ENCODE measurements at places on chromosomes 3 and 15.
A peak's percentile ranks its signal among the peaks of the same experiment; 100 is the strongest.

DNA sequence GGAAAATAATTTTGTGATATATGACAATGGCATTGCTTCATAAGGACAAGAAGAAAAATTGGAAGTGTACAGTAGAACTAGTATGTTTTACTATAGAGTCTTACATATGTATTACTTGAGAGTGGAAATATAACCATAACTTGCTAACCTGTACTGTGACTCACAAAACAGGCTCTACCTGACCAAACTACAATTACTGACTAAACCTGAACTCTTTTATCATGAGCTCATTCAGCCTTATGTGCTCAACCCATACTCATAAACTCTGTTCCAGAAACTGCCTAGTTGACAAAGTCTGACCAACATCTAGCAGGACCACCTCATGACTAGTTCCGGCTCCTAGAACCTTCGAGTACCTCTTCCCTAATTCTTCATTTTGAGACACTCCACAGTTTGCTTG, 6.3 kb downstream of the CDIN1 start:
- DNase-seq = no peak

DNA sequence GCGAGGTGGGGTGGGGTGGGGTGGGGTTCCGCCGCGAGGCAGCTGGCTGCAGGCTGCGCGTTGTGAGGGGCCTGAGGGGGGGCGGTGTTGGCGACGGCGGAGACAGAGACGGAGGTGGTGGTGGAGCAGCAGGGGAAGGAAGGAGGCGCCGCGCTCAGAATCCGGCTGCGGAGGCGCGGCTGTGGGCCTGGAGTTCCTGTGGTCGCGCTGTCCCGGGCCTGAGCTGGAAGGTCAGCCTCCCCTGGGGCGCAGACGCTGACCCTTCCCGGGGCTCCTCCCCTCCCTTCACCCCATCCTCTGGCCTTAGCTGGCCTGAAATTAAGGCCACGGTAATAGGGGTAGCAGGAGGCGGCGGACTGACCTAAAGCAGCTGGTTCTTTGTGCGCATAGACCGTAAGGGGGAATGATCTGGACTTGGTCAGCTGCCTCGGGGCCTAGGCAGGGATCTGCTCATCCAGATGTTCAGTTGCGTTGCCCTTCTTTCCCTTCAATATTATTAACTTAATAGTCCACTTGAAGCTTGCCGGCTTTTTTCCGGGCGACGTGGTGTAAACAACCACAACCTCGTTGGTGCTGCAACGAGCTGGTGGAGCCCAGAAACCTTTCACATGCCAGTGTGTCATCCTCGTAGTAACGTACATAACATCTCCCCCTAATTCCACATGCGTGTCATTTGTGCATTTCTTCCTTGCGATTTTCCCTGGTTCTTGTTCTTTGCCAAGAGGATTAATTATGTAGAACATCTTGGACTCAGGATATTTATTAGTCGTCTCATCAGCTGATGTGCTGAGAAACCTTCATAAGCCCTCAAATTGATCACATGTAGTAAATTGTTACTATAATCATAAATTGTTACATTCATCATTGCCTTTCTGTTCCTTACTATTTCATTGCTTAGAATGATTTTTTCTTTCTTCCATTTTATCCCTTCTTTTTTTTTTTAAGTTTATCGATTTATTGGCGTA, 626 bp downstream of the SEC62 start:
- DNase-seq = peak; percentile 31

DNA sequence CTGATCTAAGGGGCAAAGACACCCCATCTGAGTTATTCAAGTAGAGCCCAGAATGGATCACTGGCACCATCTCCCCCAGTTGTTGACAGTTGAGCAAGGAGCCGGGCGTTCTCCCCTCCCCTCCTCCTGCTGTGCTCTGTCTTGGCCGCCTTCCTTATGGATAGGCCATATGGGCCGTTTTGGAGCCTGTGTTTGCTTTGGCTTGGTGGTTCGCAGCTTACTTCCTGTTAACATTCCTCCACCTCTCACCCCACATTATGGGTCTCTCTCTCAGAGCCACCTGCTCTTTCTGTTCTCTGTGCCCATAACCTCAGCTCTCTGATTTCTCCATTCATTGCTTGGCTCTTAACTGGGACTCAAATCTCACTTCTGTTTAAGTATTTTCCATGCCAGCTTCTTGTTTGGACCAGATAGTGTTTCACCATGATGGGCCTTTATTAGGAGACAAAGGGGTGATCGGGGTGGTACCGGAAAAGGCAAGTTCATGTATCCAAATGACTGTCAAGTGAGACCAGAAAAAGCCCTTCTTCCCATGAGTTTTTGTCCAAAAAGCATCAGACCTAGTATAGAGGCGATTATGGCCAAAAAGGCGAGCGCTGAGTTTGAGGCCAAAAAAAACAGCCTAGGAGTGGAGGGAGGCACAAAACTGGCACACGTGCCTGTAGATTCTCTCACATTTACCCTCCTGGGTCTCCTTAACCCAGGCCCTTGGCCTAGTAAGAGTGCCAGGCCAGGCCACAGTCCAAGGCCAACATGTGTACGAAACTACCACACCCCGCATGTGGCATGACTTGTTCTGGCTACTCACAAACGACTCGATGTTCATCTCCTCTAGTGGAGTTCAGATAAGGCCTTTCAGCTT, 62.6 kb downstream of the DUT start:
- DNase-seq = no peak

DNA sequence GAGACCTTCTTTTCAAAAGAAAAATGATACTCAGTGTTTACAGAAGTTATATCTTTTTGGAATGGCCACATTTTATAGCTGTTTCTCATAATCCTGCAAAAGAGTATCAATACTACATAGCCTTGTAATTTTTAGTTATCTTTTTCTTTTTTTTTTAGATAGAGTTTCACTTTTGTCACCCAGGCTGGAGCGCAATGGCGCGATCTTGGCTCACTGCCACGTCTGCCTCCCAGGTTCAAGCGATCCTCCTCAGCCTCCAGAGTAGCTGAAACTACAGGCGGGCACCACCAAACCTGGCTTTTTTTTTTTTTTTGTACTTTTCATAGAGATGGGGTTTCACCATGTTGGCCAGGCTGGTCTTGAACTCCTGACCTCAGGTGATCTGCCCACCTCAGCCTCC, 53.6 kb downstream of the ANKRD28 start:
- no peak for DNase-seq

DNA sequence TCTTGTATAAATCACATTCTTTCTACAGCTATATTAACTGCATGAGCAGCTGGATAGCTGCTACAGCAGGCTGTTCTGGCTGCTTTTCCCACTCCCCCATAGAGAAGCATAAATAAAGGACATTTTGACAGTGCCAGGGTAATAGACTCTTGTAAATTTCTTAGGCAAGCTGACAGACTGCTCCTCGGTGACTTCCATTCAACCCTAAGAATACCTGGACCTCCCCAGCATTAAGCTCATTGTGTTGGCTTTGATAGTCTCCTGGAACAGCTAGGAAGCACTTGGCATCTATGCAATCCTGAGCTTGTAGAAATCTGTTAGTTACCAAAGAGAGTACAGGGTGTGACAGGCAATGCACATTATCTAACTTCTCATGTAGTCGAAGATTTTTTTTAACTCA, 475.4 kb downstream of the AGBL1 start:
- no peak for DNase-seq

DNA sequence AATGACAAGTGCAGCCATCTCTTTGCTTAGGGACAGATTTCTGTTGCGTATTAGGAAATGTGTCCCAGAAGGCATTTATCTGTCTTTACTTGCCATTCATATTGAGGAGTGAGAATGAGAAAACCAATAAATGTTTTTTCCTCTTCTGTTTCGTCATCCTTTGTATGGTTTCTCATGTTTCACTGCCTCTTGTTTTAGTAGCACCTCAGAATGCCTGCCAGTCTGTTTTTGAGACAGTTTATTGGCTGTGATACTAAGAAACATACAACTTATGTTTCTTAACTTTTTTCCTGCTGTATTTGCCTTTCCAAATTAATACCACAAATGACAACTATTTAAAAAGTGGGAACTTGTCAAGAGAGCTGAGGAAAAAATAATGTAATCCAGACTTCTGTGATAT, 390.2 kb upstream of the GOLIM4 start:
- no peak for DNase-seq

GRCh38 chr15:43776718-43777266, at the start of gene ELL3:
Gene ELL3 (minus strand): TSS chr15:43776966. CDS start chr15:43776901, 65 bp downstream.
- DNase-seq = peak; percentile 71

DNA sequence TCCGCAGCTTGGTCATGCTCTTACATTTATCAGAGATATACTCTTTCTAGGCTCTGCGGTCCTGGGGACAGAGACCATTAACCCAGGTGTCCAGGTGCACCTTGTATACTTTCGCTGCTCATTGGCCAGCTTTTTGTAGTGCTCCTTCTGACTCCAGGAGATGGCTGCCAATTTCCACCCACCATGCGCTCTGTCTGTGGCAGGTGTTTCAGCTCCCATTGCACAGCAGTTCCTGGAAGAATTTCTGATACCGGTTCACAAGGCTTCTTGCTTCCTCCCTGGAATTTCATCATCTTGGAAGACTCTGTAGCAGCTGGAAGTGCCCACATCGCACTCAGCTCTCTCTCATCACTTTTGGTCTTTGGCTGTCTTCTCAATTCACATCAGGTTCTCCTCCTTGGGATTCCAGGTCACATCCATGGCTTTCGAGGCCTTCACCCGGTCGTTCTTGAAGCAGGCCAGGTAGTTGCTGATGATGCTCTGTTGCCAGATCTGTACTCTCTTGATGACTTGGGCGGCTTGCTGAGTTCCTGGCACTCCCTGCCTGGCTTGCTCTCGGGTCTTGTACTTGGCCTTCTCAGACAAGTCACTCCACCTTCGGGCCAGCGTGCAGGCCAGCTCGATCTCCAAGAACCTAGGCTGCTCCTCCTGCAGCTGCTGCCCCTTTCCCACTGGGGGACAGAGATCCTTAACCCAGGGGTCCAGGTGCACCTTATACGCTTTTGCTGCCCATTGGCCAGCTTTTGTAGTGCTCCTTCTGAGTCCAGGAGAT, 41.1 kb upstream of the ARL8B start:
- no peak for DNase-seq

- DNase-seq = no peak
Observed at GRCh38 chr15:96359616-96360521, 29.4 kb downstream of the NR2F2 start.

- DNase-seq = no peak
Observed at GRCh38 chr3:16240229-16241023, 24.3 kb downstream of the DPH3 start.

DNA sequence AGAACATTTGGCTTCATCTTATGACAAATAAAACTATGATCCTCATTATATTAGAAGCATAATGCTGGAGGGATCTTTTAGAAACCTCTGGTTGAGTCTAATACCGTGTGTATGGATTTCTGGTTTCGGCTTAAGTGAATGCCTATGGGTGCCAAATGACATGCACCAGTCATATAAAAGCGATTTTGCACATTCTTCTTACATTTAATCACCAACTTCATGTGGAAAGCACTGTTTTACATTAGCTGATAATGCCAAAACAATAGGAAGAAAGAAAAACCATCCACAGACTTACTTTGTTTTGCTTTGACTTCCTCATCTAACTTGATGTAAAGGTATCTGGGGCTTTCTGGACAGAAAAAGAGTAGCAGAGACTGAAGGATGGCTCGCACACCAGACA, 20.9 kb downstream of the SLC2A2 start:
- DNase-seq = no peak

GRCh38 chr15:58438956-58439355, 7.2 kb downstream of the LIPC start:
- no peak for DNase-seq

Measured in activated CD8-positive, alpha-beta memory T cell treated with anti-CD3 and anti-CD28 coated beads for 1 hour (primary cell).